Stimulated activated CD4-positive, alpha-beta T cell treated with anti-CD3 and anti-CD28 coated beads, Interleukin-12 subunit alpha, Interleukin-12 subunit beta, amount 100 ng/mL, for 48 hours (primary cell): ENCODE measurements at places on chromosomes 2 and 18.

- no peak for DNase-seq
Measured at GRCh38 chr2:84450288-84451227, 8.5 kb downstream of the SUCLG1 start.

- no peak for DNase-seq
Measured at GRCh38 chr2:162934191-162934590, 95.6 kb upstream of the KCNH7 start.

DNA sequence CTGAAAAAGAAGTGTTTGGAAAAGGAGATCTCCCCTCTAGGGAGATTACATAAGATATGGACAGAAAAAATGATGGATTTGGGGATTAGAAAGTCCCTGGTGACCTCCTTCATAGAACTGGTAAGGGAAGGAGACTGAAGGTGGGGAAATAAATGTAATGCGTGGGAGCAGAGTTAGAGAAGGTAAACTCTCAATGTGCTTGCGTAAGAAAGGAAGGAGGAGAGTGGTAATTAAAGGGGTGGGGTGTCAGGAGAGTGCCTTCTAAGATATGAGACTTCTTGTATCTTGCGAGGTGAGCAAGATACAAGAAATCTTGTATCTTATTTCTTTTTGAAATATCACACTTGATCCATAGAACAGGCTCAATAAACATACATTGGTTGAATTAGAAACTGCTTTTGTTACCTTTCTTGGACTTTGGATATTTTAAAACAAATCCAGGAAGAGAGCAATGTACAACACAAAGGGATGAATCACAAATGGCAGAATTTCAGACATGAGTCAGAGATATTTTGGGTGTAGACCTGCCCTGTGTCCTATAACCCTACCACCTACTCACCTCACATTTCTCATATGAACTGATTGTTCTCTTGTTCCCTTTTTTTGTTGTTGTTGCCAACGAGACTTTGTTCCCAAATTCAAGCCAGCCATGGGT is 342.4 kb downstream of the INSIG2 start:
- no peak for DNase-seq

GRCh38 chr2:11030909-11031308 is 119.2 kb downstream of the KCNF1 start:
- no peak for DNase-seq

DNA sequence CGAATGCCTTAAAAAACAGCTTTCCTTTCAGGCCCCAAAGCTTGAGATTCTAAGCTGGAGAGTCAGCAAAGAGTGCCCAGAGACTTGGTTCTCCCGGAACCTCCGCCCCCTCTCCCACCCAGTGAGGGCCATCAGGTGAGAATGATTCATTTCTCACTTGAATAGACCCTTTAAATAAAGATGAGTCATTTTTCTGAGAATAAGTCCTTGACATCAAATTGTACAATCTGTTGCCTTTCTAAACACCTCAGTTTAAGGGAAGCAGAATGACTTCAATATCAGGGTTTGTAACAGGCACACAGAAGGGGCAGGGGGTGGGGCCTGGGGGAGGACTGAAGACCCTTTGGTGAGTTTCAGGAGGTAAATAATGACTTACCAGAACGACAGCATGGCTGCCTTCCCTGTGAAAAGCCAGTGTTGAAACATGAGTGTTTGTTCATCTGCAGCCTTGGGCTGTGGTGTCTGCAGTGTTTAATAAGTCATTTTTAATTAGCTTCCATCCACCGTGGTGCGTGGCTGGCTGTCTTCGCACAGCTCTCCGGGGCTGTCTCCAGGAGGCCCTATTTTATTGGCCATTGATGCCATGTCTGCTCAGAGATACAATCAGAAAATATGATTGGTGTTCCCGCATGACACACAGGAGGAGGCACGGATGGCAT is 134.9 kb upstream of the ZNF236 start:
- peak; percentile 15 for DNase-seq

DNA sequence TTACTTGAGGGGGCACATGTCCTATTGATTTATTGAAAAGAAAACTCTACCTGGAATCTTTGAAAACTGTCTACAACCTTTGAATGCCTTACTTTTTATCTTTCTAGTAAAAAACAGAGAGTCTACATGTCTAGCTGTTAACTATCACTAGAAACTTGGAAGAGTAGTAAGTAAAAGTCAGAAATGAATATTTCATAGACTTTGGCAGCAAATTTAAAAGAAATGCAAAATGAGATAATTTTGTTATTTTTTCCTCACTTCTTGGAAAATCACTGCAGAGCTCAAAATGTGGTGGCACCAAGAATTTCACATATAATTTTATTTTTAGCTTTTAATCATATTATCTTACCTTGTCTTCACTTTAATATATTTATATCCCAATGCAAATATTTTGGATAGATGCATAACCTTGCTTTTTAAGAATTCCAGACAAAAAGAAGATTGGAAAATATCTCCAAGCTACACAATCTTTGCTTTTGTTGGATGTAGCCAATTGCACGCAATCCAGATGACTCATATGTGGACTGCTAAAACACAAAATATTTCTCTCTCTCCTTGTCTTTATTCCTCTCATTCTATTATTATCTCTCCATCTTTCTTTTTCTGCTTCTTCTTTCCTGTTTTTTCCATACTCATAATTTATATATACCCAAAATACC is 92.2 kb upstream of the DSEL start:
- no peak for DNase-seq

GRCh38 chr2:163528640-163529217 is 207.1 kb downstream of the FIGN start:
- no peak for DNase-seq

GRCh38 chr2:128547667-128548066 is 229.0 kb upstream of the HS6ST1 start:
- DNase-seq, result no peak

GRCh38 chr18:36697905-36698304 is 130.9 kb downstream of the TPGS2 start:
- no peak for DNase-seq

DNA sequence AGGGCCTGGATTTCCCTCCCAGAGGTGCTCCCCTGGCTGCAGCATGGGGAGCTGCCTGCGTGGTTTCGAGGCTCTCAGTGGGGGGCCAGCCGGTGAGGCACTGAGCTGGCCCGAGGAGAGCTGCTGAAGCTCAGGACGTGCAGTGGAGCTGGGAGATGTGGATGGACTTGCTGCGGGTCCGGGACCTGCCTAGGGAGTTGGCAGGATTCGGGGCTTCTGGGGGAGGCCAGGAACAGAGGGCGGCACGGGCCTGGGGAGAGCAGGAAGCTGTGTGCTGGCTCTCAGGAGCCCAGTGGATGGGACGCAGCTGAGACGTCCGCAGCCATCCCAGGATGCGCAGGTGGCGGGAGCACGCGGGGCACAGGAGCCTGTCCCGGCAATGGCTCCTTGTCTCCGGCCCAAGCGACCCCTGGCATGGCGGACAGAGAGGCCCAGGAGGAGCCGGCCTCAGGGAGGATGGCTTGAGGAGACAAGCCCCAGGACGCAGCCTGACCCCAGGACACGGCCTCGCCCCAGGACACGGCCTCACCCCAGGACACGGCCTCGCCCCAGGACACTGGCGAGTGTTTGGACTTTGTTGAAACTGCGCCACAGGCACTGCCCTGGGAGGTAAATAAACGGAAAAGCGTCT is 116.1 kb downstream of the NFATC1 start:
- no peak for DNase-seq

- DNase-seq, result no peak
Measured at GRCh38 chr2:126749537-126749936, 93.6 kb downstream of the GYPC start.

- DNase-seq, result no peak
Measured at GRCh38 chr2:155169317-155169716, 470.8 kb downstream of the KCNJ3 start.

DNA sequence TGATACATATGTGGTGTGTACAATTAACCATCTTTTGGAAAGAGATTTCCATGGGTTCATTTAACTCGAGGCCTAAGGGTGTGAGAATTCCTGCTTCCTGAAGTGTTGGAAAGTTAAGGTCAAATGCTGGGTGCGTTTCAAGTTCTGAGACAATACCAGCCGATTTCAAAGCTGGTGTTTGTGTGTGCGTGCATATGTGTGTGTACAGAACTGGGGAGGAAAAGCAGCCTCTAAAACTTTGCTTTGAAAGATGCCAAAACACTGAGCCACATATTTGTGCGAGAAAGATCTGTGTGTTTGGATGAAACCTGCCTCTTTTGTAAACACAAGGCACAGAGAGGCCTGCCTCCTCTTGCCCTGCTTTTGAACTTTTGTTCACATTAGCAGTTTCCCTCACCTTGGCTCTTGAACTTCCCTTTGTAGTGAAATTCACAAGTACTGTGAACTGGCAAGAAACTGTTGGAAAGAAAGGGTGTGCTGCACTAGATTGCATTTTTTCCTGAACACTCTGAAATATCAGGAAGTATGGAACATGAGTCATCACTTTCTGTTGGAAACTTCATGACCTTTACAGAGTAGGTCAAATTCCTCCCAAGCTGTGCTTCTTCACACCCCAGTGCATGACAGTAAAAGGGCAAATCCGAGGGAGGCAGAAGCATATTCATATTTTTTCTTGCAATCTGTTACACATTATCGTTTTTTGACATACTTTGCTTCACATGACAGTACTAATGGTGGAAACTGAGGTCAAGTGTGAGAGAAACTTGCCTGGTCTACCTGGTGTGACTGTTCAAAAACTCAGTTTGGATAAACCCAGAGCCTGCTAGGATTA is 20.0 kb upstream of the CAVIN2 start:
- DNase-seq, result no peak

DNA sequence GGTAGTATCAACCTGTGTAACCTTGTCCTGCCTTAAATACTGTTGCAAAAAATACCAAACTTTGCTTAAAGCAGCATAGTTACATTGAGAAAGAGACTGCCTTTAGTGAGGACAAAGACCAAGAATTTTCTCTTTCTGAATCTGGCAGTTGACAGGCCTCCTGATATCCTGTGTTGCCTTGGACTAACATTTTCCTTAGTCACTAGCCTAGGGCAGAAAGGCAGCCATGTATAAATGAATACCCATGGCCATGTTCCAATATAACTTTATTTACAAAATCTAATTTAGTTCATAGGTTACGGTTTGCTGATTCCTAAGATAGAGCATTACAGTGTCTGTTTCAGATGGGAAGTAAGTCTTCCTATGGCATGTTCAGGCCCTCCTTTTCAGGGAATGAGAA is 895.4 kb downstream of the CNTNAP5 start:
- DNase-seq, result no peak

- no peak for DNase-seq
Measured at GRCh38 chr2:18430996-18431748, 129.3 kb downstream of the RDH14 start.

DNA sequence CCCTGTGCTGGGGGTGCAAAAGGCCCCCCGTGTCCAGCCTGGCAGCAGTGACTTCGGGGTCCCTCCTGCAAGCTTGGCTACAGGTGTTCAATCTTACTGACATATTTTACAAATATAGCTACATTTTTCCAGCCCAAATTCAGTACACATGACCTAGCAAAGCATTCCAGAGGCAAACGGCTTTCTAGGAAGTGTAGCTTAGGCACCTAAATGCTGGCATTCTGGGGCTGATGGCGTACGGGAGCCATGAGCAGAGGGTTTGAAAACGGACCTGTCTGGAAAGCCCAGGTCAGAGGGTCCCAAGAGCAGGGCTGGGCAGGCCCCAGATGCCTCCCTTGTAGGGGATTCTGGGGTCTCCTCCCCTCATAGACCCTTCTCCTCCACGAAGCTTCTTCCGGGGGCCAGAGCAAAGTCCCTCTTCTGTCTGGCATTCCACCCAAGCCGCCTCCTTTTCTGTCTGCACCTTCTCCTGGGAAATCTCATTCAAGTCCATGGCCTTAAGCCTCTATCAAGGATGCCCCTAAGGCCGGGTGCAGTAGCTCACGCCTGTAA is 63.3 kb upstream of the ASAP2 start:
- no peak for DNase-seq

- DNase-seq, result no peak
Measured at GRCh38 chr2:220348206-220348605, 720.8 kb downstream of the SLC4A3 start.

GRCh38 chr18:13366541-13366940 is 148.0 kb downstream of the LDLRAD4 start:
- no peak for DNase-seq

- DNase-seq, result no peak
Measured at GRCh38 chr18:77071711-77072292, 60.8 kb downstream of the MBP start.

DNA sequence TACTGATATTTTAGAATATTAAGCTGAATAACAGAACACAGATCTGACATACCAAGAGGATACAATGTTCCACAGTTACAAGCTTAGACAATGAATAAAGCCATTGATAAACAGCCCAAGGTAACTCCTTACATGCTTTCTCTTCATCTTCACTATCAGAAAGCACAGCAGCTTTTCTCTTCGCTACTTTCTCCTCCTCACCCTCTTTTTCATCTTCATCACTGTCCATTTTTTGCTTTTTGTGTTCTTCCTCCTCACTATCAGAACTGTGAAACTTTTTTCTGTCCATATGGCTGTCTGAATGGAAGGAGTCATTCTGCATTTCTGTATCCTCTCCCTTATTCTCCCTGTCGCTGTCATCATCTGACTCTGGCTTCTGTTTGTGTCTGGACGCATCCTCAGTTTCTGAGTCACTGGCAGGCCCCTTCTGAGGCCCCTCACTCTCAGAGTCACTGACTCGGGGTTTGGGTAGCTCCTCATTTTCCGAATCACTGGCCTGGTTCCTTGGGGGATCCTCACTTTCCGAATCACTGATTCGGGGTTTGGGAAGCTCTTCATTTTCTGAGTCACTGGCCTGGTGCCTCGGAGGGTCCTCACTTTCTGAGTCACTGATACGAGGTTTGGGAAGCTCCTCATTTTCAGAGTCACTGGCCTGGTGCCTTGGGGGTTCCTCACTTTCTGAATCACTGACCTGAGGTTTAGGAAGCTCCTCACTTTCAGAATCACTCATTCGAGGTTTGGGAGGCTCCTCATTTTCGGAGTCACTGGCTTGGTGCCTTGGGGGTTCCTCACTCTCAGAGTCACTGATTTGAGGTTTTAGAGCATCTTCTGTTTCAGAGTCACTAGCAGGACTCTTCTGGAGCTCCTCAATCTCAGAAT is 21.5 kb downstream of the IWS1 start:
- DNase-seq, result no peak

DNA sequence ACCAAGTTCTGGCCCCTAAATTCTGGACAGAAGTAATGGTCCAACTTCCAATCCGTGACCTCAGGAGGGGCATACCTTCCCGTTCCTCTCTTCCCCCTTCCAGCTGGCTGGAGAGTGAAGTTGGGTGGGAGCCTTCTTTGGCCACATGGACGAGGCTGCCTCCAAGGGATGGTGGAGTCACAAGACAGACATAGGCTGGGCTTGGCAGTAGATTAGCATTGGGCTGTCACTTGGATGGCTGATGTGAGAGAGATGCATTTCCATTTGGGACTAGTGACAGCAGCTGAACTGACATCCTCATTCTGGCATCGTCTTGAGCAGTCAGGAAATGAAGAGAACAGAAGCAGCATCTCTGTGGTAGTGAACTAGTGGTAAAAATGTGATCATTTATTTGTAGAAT is 12.6 kb downstream of the NT5DC4 start:
- DNase-seq, result no peak

GRCh38 chr18:69838620-69839411 is 108.9 kb downstream of the CD226 start:
- peak; percentile 16 for DNase-seq

DNA sequence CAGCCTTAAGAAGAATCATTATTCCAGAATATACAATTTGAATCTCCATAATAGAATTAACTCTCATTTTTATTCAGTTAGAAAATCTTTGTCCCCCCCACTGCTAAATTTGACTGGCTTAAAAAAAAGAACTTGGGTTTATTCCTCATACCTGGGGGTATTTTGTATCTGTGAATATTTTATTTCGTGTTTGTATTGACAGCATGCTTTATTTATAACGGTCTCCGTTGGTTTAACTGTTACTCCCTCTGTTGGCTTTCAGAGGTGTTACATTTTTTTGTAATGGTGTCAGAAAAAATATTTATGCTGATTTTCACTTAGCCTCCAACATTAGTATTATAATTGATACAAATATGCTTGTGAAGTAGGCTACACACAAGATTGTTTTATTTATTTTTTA is 109.1 kb downstream of the HAUS1 start:
- DNase-seq, result no peak
